ENCODE measurements at places on chromosomes 12 and 14. TPM values are rescaled to one million over a fixed set of nuclear protein-coding genes. Genes with fewer than 3 reads are reported as not detected.

The ZCRB1 gene
- total RNA-seq = 27.7 TPM

The SLC4A8 gene
- total RNA-seq = 1.6 TPM

The CEP128 gene
- total RNA-seq = 7.5 TPM

The SCFD1 gene
- total RNA-seq = 79.9 TPM

The MYF5 gene
- total RNA-seq = not detected

The PPP4R4 gene
- under 0.01 TPM for total RNA-seq

The PRIMA1 gene
- total RNA-seq = not detected

The SCNN1A gene
- total RNA-seq = not detected

The PZP gene
- 0.97 TPM for total RNA-seq
